ENCODE measurements at places on chromosomes 11 and 22.

GRCh38 chr11:87466223-87466622 lies 428.5 kb downstream of the TMEM135 start:
- DNase-seq = no peak

DNA sequence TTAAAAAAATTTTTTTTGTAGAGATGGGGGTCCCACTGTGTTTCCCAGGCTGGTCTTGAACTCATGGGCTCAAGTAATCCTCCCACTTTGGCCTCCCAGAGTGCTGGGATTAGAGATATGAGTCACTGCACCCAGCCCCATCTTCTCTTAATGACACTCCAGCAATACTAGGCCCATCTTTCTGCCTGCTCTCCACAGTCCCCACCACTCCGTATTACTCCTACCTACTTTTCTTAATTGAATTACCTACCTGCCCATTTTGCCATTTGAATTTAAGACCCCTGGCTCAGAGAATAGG lies 2.0 kb upstream of the STIM1 start:
- DNase-seq = no peak

DNA sequence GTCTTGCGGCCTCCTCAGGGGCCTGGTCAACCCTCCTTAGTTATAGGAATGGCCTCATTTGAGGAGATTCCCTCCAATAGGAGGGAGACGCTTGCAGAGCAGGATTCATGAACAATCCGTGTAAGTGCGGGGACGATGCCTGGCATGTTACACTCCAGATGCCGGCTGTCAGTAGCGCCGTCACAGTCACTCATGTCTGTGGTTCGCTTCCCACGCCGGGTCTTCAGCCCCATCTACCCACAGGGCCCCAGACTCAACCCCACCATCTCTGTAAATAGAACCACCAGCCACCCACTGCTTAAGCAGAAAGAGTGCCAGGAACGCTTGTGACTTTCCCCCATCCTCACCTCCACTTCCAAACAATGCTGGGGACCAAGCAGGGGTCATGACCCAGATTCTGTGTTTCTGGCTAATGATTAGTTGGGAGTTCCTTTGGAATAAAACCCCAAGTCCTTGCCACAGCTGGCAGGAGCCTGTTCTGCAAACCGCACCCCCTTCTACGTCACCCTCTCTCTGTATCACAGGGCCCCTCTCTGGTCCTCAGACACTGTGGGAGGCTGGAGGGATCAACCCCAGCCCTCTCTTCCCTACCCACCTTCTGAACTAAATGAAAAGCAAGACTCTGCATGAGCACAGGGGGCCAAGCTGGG lies 38.8 kb upstream of the TOLLIP start:
- DNase-seq = no peak

DNA sequence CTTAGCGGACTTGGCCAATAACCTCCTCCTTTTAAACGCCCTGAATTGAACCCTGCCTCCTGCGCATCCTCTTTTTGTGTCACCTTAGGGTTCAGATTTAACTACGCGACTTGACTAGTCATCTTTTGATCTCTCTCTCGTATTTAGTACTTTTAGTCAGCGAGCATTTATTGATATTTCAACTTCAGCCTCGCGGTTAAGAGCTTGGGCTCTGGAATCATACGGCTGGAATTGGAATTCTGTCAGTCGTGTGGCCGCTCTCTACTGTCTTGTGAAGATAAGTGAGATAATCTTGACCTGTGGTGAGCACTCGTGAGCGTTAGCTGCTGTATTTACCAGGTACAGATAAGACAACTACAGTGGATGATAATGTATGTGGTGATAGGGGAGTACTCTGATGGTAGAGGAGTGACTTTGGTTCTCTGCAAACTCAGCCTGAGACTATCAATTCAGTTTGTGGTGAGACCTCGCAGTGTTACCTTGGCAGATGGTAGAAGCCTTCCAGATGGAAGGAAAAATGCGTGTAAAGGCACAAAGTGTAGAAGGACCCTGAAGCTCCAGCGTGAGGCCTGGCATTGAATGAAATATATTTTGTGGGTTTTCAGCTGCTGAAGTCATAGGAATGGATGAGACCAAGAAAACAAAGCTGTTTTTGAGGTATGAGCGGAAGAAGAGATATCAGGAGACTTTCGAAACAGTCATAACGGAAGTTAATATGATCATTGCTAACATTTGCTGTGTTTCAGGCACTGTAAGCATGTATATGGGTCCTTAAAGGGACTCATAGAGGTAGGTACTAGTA lies 682 bp downstream of the ATM start:
- DNase-seq = no peak

DNA sequence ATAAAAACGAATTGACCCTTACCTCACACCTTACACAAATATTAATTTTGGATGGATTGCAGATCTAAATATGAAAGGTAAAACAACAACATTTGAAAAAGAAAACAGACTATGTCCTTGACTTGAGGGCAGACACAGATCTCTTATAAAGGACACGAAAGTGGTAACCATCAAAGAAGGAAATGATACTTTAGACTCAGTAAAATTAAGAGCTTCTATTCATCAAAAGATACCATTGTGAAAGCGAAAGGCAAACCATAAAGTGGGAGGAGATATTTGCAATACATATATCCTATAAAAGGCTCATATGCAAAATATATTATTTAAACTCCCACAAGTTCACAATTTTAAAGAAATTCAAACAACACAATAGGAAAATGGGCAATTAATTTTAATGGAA lies 5.0 kb downstream of the HEPACAM start:
- DNase-seq = no peak

DNA sequence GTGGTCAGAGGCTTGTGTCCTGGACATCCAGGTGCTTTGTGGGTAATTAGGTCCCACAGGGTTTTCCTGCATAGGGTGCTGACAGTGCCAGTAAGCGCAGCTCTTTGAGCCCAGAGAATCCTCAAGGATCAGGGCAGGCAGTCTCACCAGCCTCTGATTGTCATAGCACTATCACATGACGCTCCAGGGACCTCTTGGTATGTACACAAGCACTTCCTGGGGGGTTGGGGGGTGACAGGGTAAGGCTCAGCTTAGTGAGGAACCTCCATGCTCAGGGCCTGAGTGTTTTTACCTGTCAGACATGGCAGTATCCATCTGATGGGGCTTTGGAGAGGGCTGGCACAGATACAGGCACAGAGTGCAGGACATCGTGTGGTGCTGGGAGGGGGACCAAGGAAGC lies 27.9 kb upstream of the SUSD2 start:
- DNase-seq = no peak

DNA sequence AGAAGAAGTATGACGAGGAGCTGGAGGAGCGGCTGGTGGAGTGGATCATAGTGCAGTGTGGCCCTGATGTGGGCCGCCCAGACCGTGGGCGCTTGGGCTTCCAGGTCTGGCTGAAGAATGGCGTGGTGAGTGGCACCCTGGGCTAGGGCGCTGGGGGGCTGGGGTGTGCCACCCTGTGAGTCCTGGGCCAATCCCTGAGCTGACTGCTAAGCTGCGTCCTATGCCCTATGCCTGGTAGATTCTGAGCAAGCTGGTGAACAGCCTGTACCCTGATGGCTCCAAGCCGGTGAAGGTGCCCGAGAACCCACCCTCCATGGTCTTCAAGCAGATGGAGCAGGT lies 3.9 kb downstream of the TAGLN start:
- no peak for DNase-seq

- no peak for DNase-seq
Measured at GRCh38 chr11:77381729-77382665, 80.5 kb upstream of the GDPD4 start.
